Dorsolateral prefrontal cortex (tissue), 122 donors: ENCODE measurements at places on chromosomes 2 and 18.

GRCh38 chr18:21522530-21522929, 78.0 kb downstream of the ESCO1 start:
- DNase-seq: no peak

GRCh38 chr2:133303150-133303549, 265.1 kb downstream of the NCKAP5 start:
- DNase-seq: no peak

GRCh38 chr2:229296536-229296935, 25.4 kb upstream of the PID1 start:
- no peak for DNase-seq

GRCh38 chr2:10985260-10985659, 73.5 kb downstream of the KCNF1 start:
- DNase-seq: no peak

DNA sequence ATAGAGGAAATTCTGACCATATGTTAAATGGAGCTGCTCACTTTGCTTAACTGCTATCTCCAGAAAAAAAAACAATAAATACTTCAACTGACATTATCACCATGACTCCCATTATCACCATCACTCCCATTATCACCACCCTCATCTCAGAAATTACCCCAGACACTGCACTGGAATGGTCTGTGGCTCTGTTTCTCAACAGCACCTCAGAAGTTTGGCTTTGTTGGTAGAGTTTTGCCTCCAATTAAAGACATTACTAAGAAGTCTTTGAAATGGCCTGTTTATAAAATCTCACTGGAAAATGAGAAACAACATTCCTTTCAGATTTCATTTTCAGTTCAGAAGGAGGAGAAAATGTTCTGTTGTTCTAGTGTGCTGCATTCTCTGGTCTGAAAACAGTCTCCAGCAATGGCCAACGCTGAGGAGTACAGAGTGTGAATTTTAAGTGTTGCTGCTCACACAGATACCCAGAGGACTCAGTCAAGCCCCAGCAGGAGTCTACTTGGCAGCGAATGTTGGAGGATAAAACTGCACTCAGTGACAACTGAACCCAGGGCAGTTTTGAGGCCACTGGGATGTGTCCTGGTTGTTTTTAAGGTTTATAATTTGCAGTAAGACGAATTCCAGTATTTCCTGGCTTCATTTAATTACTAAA, 364.5 kb upstream of the CDH2 start:
- no peak for DNase-seq

GRCh38 chr18:3333056-3333720, 71.3 kb downstream of the MYL12B start:
- DNase-seq: no peak

GRCh38 chr2:44894058-44894457, 47.4 kb upstream of the SIX3 start:
- DNase-seq: no peak

DNA sequence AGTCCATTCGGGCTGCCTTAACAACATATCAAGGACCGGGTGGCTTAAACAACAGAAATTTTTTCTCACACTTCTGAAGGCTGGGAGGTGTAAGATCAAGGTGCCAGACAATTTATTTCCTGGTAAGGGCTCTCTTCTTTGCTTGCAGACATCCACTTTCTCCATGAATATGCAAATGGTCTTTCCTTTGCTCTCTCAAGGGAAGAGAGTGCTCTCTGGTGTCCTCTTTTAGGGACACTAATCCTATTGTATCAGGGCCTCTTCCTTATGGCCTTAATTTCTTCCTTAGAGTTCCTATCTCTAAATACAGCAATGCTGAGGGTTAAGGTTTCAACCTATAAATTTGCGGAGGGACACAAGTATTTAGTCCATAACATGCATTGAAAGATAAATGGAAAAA, 770.8 kb downstream of the DSC3 start:
- no peak for DNase-seq

DNA sequence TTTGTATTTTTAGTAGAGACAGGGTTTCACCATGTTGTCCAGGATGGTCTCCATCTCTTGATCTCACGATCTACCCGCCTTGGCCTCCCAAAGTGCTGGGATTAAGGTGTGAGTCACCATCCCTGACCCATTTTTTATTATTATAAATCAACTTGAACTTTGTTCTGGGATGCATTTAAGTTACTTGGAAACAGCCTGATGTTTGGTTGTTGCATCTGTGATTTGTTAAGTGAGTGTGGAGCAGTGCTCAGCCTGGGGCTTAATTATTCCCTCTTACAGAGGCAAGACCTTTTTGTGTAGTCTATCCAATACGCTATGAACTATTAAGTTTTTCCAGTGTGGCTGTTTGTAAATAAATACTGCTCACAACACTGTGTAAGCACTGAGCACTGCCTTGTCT, 32.6 kb downstream of the MTA3 start:
- no peak for DNase-seq

DNA sequence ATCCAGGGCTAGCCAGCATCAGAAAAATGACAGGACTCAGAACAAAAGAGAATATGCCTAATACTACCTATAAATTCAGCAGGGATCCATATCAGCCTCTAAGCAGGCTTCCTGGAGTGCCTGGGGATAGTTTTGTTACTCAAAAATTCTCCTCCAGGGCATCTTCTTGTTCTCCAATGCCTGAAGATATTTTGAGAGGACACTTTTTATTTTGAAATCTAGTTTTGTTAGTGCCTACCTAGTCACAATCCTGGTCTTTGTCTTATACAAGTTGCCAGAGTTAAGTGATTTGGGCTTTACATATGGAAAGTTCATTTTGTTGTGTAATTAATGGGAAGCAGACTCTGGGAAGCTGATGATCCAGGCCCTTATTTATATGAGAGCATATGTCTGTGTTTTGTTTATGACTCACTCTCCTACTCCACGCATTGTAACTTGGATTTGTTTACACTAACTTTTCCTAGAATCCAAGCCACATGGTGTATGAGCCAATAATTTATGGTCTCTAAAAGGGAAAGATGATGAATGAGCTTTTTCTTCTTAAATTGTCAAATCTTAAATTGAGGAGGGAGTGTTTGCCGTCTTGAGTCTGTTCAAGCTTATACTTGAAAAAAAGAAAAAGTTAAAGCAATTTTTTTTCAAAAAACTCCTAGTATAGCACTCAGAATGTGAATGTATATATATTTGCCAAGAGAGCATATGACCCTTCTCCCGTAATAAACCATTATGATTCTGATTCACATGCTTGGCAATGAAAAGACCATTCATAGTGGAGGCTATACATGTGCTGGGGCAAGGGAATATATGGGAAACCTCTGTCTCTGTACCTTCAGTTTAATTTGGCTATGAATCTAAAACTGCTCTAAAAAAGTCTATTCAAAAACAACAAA, 370.3 kb downstream of the SETBP1 start:
- no peak for DNase-seq

DNA sequence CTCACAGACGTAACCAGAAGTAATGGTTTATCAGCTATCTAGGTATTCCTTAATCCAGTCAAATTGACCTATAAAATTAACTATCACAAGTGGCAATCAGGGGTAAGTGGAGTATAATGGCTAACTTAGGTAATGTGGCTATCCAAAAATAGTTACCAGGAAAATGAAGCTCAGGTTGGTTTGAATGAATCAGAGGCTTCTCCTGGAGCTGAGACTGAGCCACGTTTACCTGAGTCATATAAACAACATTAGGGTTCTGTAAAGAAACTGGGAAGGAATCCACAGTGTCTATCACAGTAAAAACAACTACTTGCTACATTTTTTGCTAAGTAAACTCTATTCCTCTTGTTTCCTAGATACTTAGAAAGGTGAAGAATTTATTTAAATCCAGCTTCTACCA, 236.0 kb upstream of the SPHKAP start:
- DNase-seq: no peak

- DNase-seq: no peak
Observed at GRCh38 chr18:59155153-59155552, 15.5 kb downstream of the SEC11C start.
